ENCODE measurements at places on chromosomes 2 and 18.

GRCh38 chr2:46335391-46336282, 38.4 kb downstream of the EPAS1 start:
- peak; percentile 62 for DNase-seq

DNA sequence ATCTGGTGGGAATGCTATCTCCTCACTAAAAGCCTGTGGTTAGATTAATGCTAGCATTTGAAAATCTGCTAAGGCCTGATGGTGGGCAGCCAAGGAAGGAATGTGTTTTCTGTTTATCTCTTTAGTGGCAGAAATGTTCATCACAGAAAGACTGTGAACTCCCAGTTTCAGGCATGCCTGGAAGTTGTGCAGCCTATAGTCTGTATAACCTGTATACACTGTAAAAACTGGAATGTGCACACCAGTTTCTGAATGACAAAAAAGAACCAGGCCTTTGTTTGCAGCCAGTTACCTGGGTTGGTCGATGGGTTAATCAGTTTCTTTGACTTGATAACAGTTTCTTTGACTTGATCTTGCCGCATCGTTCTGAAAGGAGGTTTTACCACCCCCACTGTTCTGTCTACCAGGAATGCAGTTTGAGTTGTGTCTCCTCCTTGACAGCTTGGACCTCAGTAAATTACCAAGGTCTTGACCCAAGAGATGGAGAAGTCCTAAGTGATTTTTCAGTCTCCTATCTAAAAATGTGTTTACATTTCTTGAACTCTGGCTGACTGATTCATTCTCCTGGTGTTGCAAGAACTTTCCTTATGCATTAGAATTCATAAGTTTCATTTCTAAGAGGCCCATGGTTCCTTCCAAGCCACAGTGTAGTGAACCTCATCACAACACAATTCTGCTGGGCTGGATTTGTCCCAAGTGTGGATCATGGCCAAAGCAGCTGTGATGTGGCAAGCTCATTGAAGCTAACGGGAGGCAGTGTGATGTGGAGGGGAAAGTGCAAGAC, 62.2 kb downstream of the KIAA2012 start:
- peak; percentile 88 for DNase-seq

DNA sequence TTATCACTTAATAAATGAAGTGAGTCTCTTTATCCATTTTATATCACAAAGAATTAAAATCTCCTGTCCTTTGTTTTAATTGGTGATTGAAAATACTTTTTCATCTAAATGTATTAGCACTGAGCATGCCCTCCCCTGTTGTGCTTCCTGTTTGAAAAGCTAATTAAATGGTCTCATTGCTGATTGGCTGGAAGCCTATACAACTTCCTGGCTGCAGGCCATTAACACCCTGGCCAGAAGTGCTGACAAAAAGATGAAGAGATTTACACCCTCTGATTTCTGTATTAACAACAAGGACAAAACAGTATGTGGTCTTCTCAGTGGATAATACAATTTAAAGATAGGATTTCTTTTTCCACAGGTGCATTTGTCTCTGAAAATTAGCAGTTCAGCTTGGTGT, 548.0 kb downstream of the DCC start:
- no peak for DNase-seq

DNA sequence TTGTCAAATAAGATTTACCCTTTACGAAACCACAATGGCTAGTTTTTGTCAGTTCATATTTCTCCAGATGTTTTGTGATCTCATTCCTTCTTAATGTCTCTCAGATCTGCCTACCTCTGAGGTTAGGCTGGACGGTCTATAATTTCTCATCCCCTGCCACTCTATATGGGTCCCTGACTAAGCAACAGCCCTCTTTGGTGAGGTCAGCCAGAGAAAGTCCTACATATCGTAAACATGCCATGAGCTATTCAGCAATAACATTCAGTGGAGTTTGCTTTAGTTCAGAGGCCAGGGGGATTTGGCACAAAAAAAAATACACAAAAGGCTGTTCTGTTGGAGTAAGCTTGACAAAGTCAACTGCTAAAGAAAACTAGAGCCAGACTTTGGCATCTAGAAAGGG, 192.1 kb upstream of the NCKAP5 start:
- DNase-seq: peak; percentile 33

DNA sequence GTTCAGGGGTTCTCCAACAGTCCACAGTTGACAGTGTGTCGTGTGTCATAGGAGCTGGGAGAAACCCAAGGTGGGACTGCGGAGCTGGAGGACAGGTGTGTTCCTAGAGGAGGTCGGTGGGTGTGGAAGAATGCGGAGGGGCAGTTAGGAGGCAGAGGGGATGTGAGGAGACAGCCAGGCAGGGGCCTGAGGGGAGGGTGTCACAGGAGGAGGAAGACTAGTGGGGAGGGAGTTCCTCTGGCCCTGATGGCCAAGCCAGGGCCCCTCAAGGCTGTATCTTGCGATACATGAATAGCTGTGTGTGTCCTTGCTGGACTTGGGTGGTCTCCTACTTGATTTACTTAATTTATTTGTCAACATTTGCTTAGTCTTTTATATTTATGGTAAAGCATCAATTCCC, 519.6 kb upstream of the HS6ST1 start:
- DNase-seq: no peak
